GM19239 (cell line): ENCODE measurements at places on chromosomes 1 and 21.

DNA sequence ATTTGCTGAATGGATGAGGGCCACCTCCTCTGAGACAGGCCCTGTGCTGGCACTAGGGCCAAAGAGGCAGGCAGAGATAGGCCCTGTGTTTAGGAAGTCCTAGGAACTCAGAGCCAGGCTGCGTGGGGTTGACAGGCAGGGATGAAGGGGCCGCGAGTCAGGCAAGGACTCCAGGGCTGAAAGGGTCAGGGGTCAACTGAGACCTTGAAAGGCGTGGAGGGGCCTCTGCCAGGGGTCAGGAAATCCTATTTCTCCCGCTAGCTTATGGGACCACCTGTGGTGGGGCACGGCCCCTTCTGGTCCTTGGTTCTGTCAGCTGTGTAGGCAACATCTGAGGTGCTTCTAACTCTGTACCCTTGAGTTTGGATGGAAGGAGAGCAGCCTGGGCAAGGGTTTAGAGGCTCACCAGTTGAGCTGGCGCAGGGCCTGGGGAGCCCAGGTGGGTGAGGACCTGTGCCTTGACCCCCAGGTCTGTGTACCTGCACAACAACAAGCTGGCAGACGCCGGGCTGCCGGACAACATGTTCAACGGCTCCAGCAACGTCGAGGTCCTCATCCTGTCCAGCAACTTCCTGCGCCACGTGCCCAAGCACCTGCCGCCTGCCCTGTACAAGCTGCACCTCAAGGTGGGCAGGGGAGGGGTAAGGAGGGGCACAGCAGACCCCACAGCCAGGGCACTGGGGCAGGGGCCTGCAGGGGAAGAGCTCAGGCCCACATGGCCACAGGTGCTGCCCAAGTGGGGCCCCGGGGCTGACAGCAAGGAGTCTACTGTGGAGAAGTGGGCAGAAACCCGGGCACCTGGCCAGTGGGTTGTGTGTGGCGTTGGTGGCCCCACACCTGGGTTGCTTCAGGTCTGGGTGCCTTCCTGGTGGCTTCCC is 14.9 kb downstream of the PODN start:
- DNase-seq, result no peak

DNA sequence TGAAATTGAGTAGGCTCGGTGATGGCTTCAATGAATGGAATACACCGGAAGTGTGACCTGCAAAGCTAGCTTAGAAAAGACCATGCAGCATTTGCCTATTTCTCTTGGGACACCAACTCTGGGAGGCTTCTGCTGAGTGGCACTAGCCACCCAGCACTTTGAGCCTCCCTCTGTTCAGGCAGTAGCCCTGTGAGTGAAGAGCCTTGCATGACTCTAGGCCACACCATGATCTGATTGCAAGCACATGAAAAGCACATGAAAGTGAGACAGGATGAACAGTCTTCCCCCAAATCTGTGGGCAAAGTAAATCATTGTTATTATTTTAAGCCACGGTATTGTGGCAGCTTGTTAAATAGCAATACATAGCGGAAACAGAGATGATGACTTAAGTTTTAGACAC is 2.8 kb downstream of the CD48 start:
- DNase-seq, result no peak

GRCh38 chr1:98030483-98030882 is 109.6 kb upstream of the DPYD start:
- DNase-seq, result no peak

- DNase-seq, result no peak
These were observed 71.9 kb downstream of the NMNAT2 start for GRCh38 chr1:183346276-183346732.

GRCh38 chr1:178713259-178713658 is 11.8 kb upstream of the RALGPS2 start:
- no peak for DNase-seq

- no peak for DNase-seq
These were observed 191.1 kb downstream of the PTPRC start for GRCh38 chr1:198829944-198830343.

- no peak for DNase-seq
These were observed 86.8 kb downstream of the KCNJ6 start for GRCh38 chr21:37829447-37829846.

- no peak for DNase-seq
These were observed 22.4 kb upstream of the PADI2 start for GRCh38 chr1:17141441-17142197.

- DNase-seq, result no peak
These were observed 19.7 kb upstream of the FASLG start for GRCh38 chr1:172638885-172639831.

DNA sequence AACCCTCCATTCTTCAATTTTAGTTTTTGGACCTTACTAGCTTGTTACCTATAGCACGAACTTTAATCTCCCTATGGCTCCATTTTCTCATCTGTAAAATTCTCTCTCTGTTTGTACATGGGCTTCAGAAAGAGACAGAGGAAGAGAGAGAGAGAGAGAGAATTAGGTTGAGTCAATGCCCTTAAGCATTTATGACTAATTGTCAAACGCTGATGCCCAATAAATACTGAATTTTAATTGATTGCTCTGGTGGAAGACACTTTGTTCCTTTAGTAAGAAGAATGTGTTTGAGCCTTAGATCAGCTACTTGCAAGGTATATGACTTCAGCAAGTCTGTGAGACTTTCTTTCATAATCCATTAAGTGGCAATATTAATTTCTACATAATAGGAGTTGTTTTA is 743.1 kb upstream of the ADGRL4 start:
- no peak for DNase-seq

DNA sequence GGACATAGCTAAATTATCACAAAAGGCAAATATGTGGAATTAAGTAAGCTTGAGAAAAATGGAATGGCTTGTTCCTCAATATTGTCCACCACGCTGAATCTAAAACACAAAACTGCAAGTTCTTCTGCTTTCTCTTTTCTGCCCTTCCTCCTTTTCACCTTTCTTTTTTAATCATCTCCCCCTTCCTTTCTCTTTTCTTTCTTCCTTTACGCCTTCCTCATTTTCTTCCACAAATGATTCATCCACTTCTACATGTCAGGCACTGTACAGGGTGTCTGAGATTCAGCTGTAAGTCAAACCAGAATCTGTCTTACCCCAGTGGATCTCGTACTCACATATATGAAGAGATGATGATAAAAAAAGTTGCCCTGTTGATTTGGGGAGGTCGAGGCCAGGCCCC is 1182.5 kb downstream of the MRPL39 start:
- no peak for DNase-seq

- no peak for DNase-seq
These were observed 40.9 kb upstream of the SIK1 start for GRCh38 chr21:43467785-43468184.

DNA sequence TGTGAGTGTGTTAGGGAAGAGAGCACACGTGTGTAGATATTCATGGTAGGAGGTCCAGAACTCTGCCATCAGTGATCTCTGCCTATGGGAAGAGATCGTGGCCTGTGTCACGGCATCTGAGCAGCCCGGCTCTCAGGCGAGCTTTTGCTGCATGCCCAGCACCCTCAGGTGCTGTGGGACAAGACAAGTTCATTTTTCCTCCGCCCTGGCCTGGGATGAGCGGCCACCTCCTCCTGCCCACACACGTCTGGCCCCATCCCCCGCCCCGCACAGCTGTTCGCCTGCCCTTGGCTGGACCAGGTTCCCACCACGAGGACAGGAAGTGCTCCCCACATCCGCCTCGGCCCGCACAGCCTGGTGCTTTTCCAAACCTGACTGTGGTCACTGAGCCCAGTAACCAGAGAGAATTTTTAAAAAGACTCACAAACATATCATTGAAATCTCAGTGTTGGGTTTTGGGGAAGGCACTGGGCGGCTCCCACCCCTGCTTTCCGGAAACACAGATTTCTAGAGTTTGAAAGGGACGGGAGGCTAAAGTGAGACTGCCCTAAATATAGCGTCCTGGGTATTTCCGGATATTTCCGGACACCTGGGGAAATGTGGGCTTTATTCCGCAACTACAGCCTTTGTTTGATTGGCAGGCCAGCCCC is 18.0 kb downstream of the BMP8A start:
- DNase-seq, result no peak

DNA sequence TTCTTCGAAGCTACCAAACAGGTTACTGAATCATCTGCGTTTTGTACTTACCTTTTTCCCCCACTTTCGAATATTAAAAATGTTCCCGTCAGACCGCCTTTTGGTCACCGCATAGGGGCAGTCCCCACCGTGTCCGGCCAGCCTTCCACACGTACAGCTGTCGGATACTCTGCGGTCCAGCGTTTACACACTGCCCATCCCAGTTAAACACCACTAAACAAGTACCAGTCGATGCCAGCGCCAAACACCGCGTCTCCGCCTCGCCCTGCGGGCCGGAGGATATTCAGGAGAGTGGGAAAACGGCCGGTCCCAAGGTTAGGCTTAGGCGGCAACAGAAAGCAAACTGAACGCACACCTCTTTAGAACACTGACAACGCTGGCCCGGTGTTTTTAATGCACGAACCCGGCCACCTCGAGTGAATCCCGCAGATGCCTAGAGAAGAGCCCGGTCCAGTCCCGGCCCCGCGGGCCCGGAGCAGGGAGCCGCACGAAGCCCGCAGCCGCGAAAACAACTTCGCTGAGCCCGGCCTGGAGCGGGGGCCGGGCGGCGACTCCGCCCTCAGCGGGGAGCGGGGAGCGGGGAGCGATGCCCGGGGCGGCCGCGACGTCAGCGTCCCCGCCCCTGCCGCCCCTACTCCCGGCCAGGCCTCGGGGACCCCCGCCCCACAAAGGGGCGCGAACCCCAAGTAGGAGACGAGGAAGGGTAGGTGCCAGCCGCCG is 730 bp upstream of the PHF13 start:
- no peak for DNase-seq

DNA sequence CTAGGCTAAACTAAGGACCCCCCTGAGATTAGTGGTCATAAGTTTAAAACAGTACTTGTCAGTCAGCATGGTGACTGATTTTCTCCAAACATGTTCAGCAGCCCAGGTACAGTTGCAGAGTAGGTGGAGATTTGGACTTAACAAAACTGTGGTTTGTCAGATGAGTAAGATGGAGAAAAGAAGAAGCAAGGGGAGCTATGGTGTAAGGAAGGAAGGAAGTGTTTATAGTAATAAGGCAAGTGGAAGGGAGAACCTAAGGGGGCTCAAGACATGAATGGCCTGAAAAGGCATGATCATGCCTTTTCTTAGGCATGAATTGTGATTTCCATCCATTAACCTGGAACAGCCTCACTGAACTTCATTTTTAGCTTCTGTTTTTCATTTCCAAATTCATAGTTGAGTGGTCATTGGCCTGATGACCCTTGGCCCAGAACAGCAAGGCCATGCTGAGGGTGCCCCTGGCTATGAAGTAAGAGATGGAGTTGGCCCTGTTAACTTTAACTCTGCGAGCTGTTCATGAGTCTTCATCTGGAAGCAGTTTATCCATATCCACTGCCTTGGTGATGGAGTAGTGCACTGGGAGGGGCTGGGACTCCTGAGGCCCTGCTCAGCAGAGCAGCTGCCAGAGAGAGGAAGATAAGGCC is 60.7 kb downstream of the LRRC8D start:
- DNase-seq, result no peak

DNA sequence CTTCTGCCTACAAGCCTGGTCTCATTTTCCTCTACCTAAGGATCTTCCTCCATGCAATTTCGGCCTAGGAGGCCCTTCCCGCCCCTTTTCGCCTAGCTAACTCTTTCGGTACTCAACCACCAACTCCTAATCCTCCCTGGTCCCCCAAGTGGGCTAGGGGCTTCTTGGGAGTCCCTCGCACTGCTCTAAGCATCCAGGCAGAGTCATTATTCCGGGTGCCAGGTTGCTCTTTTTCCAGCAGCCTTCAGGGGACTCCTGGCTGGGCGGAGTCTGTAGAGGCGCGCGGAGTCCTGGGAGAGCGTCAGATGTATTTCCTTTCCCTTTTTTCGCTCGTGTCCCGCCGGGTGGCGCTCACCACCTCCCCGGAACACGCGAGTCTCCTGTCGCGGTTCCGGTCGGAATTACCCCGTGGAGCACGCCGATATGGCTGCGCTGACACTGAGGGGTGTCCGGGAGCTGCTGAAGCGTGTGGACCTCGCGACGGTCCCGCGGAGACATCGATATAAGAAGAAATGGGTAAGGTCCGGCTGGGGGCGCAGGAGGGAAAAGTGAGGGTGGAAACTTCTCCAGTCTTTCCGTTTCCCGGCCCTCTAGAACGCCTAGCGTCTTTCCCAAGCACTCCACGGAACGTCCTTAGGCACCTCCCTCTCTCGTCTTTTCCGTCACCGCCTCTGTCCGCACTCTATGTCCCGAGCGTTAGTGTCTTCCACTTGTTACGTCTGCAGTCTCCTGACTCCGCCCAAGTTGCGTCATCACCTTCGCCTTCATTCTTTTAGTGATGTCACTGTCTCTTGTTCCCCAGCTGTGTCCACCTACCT is at the start of gene NSUN4:
Gene NSUN4 (plus strand): TSS at position 404 of the 818 bp plus-strand sequence. CDS start 20 bp downstream, at position 424.
- DNase-seq, result peak; percentile 51

DNA sequence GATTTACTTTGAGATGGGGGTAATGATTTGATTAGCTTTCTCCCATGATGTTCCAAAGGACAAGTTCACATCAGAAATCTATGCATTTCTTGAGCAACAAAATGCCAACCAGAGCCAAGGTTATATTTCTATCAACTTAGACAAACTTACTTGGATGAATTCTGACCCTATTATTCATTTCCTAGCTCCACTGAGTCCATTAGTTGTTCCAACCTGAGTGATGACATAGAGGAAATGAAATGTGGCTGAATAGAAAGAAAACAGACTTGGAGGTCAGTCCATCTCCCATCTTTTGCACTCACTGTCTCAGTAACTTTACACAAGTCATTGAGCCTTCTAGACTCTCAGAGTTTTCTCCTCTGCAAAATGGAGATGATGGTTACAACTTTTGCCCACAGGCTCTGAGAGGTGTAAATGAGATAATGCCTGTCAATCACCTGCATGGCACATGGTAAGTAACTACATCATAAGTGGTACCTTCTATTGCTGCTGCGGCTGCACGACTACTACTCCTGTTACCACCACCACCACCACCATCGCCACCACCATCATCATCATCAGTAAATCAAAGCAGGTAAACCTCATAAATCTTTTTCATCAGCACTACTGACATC is 98.2 kb downstream of the PTPN14 start:
- no peak for DNase-seq

DNA sequence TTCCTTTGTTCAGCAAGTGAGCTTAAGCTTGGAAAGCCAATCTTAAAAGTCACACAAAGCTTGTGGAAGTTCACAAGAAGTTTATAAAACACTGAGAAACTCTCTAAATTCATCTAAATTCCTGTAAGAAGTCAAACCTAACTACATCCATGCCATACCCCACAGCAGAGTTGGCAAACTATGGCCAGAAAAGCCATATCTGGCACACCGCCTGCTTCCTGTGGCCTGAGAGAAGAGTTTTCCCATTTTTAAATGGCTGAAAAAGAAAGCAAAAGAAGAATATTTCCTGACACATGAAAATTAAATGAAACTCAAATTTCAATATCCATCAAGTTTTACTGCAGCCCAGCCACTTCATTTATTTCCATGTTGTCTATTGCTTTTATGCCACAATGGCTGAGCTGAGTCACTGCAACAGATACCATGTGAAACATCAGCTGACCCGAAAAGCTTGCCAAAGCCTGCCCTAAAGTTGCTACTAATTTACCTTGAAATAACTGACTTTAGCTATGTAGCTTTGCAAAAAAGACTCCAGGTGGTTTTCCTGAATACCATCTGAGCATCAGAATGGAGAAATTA is 237.1 kb downstream of the SLC45A1 start:
- DNase-seq, result no peak

DNA sequence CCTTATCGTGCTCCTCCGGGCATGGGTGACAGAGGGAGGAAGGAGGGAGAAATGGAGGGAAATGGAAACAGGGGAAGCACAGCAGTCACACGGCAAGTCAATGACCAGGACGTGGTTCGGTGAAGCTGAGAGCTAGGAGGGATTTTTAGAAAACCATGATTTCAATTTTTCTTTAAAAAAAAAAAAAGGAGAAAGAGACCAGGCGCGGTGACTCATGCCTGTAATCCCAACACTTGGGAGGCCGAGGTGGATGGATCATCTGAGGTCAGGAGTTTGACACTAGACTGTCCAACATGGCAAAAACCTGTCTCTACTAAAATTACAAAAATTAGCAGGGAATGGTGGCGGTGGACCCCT is 776 bp upstream of the TNFRSF9 start:
- no peak for DNase-seq
